ENCODE measurements at places on chromosomes 5 and 9. TPM values are rescaled to one million over a fixed set of nuclear protein-coding genes. Genes with fewer than 3 reads are reported as not detected.

TMEM174 gene
- total RNA-seq = not detected

DNA sequence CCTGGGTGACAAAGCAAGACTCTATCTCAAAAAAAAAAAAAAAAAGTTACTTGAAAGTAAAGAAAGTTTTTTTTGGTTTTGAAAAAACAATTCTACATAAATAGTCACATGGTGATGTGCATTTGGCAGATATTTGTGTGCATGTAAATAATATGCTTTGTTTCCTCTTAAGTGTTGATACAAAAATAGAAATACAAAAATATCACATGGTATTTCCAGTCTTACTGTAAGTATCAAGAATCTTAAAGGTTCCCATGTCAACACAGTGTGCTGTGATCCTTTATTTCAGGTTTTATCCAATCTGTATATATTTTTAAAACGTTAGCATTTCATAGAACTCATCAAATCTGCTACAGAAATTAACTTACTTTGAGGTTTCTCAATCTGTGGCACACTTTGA is 521.9 kb downstream of the TLE4 start:
- H3K27ac ChIP-seq = no peak overlapping the region
- no peak for DNase-seq
- H3K4me1 ChIP-seq = no peaks in the 10 kb centered on the region

DNA sequence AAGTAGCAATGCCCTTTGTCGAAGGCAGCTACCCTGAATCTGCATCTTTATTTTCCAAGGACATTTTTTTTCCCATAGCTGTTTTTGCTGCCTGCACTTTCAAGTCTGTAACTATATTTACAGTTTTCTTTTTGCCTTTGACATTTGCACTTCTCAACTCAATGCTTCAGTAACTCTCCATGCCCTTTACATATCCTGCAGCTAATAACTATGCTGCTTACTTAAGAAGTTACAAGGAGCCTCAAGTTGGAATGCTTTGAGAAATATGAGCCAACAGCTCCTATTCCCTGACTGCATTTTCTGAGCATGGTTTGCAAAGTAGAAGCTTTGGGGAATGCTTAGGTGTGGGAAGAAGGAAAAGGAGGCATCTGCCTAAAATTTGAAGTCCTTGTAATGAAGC is 194.8 kb upstream of the TRPC7 start:
- no peak overlapping the region for H3K4me3 ChIP-seq
- DNase-seq = no peak
- no peaks in the 10 kb centered on the region for H3K36me3 ChIP-seq
- no peaks in the 10 kb centered on the region for H3K27me3 ChIP-seq
- no peaks in the 10 kb centered on the region for H3K4me1 ChIP-seq
- no peak overlapping the region for H3K27ac ChIP-seq

DNA sequence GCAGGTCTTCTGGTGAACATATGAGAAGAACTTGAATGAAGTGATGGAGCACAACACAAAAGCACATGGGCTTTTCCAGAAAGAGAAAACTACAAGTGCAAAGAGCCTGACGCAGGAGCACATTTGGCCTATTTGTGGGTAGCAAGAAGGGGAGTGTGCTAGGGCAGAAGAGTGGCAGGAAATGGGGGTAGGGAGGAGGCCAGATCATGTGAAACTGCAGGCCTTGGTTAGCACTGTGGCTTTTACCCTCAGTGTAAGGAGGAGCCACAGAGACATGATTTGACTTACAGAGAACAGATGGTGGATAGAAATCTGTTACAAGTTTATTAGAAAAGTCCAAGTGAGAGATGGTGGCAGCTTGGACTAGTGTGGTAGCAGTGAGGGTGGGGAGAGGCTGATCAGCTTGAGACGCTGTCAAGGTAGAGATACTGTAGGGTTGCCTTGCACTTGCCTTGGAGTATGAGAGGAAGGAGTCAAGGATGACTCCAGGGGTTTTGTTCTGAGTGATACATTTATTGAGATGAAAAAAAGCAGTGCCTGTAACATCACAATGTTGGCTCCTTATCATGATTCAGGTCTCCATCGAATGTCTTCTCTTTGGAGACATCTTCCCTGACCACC is 126.7 kb downstream of the PPP2R2B start:
- no peaks in the 10 kb centered on the region for H3K36me3 ChIP-seq
- no peaks in the 10 kb centered on the region for H3K27me3 ChIP-seq
- no peaks in the 10 kb centered on the region for H3K4me1 ChIP-seq
- no peak for DNase-seq

- H3K4me3 ChIP-seq = peak overlapping the region; percentile 78
- no peaks in the 10 kb centered on the region for H3K27me3 ChIP-seq
- no peaks in the 10 kb centered on the region for H3K4me1 ChIP-seq
- H3K36me3 ChIP-seq = no peaks in the 10 kb centered on the region
Measured at GRCh38 chr5:137497396-137498290, 1.5 kb downstream of the SPOCK1 start.

DNA sequence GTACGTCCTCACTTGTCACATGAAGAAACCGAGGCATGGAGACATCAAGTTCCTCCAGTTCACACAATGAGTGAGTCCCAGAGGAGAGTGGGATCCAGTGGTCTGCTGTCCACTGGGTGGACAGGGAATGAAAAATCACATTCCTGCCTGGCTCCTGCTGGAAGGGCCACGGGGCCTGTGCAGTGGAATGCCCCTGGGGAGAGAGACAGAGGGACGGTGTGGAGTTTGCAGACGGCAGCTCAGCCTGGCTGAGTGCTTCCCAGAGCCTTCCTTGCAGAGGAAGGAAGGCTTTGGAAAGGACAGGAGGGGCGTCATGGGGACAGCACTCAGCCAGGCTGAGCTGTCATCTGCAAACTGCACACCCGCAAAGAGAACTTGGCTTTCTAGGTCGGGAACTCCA is 74.7 kb downstream of the COL27A1 start:
- H3K27ac ChIP-seq = no peak overlapping the region
- no peak for DNase-seq
- no peak overlapping the region for H3K4me3 ChIP-seq
- H3K4me1 ChIP-seq = no peaks in the 10 kb centered on the region
- H3K36me3 ChIP-seq = no peaks in the 10 kb centered on the region

DNA sequence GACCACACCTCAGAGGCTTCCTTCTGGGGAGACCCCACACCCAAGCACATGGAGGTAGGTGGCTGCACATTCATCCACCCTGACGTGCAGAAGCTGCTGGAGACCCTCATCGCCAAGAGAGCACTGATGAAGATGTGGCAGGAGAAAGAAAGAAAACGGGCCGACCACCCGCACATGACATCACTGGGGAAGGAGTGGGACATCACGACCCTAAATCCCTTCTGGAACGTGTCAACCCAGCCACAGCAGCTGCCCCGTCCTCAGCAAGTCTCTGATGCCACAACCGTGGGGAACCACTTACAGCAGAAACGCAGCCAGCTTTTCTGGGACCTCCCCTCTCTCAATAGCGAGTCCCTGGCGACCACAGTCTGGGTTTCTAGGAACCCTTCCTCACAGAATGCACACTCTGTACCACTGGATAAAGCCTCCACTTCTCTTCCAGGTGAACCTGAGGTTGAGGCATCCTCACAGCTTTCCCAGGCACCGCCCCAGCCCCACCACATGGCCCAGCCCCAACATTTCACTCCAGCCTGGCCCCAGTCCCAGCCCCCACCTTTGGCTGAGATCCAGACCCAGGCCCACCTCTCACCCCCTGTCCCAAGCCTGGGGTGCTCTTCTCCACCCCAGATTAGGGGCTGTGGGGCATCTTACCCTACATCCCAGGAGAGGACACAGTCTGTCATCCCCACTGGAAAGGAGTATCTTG is 3.0 kb downstream of the SPATA31E1 start:
- no peaks in the 10 kb centered on the region for H3K27me3 ChIP-seq
- no peaks in the 10 kb centered on the region for H3K36me3 ChIP-seq
- no peak for DNase-seq

DNA sequence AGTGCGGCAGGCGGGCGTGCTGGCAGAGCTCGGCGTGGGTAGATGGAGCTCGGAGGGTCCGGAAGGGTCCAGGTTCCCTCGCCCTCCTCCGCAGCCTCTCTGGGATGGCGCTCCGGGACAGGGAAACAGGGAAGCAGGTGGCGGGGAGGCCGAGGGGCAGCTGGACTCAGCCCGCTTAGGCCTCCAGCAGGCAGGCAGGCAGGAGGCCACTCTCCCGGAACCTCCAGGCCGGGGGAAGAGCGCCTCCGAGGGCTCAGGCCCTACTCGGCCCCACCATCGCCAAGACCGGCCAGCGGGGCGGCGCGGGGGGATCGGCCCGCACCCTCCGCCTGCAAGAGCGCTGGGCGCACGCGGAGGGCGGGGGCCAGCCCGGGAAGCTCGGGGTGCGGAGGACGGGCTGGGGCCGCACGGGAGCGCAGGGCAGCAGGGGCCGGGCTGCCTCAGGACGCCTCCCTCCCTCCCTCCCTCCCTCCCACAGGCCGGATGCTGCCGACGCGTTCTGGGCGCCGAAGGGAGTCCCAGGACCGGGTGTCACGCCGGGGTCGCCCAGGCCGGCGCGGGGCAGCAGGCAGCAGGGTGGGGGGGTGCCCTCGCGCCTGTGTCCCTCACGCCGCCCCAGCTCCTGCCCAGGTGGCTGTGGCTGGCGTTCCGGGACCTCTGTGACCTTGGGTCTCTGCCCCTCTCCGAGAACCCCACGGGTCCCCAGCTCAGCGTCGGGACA is 977 bp downstream of the MGAT4B start:
- peak overlapping the region; percentile 92 for H3K4me3 ChIP-seq
- no peaks in the 10 kb centered on the region for H3K27me3 ChIP-seq
- H3K4me1 ChIP-seq = peaks cover 9% of the 10 kb centered on the region
- no peak for DNase-seq
- peak overlapping the region; percentile 94 for H3K27ac ChIP-seq

- no peak overlapping the region for H3K4me3 ChIP-seq
- H3K36me3 ChIP-seq = no peaks in the 10 kb centered on the region
- H3K27ac ChIP-seq = no peak overlapping the region
- DNase-seq = no peak
Measured at GRCh38 chr5:30279237-30279636, 914.2 kb upstream of the CDH6 start.

- H3K4me3 ChIP-seq = no peak overlapping the region
- H3K27me3 ChIP-seq = no peaks in the 10 kb centered on the region
- H3K27ac ChIP-seq = no peak overlapping the region
- no peaks in the 10 kb centered on the region for H3K36me3 ChIP-seq
- DNase-seq = no peak
Measured at GRCh38 chr5:19626211-19626610, 361.8 kb downstream of the CDH18 start.

- no peaks in the 10 kb centered on the region for H3K4me1 ChIP-seq
- DNase-seq = no peak
Measured at GRCh38 chr9:14585730-14586473, 107.3 kb downstream of the ZDHHC21 start.

KLF4 gene
- 53.4 TPM for total RNA-seq

GRCh38 chr9:13128266-13128860 is 151.1 kb downstream of the MPDZ start:
- no peaks in the 10 kb centered on the region for H3K4me1 ChIP-seq
- no peaks in the 10 kb centered on the region for H3K36me3 ChIP-seq
- DNase-seq = no peak
- no peak overlapping the region for H3K27ac ChIP-seq

PCDHB11 gene
- 4.6 TPM for total RNA-seq

GRCh38 chr5:1652873-1653697 is 129.3 kb upstream of the LPCAT1 start:
- no peaks in the 10 kb centered on the region for H3K36me3 ChIP-seq
- H3K27ac ChIP-seq = no peak overlapping the region
- H3K4me3 ChIP-seq = no peak overlapping the region
- H3K4me1 ChIP-seq = peaks cover 4% of the 10 kb centered on the region
- H3K27me3 ChIP-seq = peaks cover 25% of the 10 kb centered on the region
- DNase-seq = no peak

MRPL36 gene
- 46.2 TPM for total RNA-seq

DNA sequence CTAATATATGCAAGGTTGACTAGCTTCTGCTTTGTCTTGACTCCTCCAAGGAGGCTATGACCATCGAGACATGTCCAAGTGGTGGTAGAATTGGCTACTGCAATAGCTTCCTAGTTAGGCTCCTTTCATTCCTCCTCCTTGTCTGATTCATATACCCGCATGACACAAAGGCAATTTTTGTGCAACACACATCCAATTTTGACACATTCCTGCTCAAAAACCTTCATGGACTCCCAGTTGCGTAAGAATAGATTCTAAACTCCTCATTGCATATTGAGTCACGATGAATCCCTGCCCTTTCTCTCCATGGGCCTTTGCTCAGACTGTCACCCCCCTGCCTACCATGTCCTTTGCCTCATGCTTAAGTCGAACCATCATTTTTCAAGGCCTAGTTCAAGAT is 344.5 kb downstream of the ACTL7B start:
- no peak overlapping the region for H3K4me3 ChIP-seq
- no peaks in the 10 kb centered on the region for H3K4me1 ChIP-seq
- no peak overlapping the region for H3K27ac ChIP-seq
- DNase-seq = no peak
- no peaks in the 10 kb centered on the region for H3K27me3 ChIP-seq

DNA sequence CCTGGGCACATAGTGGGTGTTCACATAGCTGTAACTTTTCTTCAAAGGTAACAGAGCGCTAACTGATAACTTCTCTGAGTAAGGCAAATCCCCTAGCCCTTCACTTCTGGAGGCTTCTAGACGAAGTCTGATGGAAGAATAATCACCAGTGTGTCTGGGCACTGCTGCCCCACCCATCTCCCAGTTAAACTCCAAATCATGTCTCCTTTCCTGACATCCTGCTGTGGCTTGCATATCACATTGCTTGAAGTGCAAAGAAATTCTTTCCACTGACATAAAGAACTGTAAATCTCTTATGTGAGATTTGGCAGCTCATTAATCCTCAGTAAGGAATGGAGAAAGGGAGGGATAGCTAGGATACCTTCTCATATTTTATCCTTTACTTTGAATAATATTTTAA is 74.6 kb downstream of the MARCHF11 start:
- no peak overlapping the region for H3K27ac ChIP-seq
- no peak overlapping the region for H3K4me3 ChIP-seq
- H3K36me3 ChIP-seq = no peaks in the 10 kb centered on the region
- no peak for DNase-seq
- H3K4me1 ChIP-seq = no peaks in the 10 kb centered on the region

IFNE gene
- not detected for total RNA-seq

SAXO1 gene
- not detected for total RNA-seq

DNA sequence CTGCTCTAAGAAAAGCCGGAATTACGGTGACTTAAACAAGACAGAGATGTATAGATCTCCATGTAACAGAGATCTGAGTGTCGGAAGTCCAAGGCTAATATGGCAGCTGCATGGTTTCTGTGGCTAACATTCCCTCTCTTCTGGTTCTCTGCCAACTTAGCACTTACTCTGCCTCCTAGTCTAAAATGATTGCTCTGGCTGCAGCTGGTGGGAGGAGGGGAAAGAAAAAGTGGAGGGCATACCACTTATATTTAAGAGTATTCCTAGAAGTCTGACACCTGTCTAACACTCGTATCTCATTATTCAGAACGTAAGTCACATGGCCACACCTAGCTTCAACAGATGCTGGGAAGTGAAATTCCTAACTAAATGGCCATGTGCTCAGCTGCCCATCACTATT is 551.5 kb upstream of the TLE4 start:
- no peak overlapping the region for H3K27ac ChIP-seq
- H3K4me1 ChIP-seq = no peaks in the 10 kb centered on the region
- no peaks in the 10 kb centered on the region for H3K36me3 ChIP-seq
- H3K4me3 ChIP-seq = no peak overlapping the region
- no peak for DNase-seq

GRCh38 chr5:21173526-21173925 is 1185.5 kb upstream of the CDH18 start:
- DNase-seq = no peak
- no peaks in the 10 kb centered on the region for H3K4me1 ChIP-seq
- H3K4me3 ChIP-seq = no peak overlapping the region
- H3K36me3 ChIP-seq = no peaks in the 10 kb centered on the region
- H3K27ac ChIP-seq = no peak overlapping the region

DAB2 gene
- 119 TPM for total RNA-seq

GRCh38 chr9:77417566-77417965 is 230.6 kb downstream of the GNA14 start:
- no peaks in the 10 kb centered on the region for H3K27me3 ChIP-seq
- H3K36me3 ChIP-seq = no peaks in the 10 kb centered on the region
- H3K27ac ChIP-seq = no peak overlapping the region
- no peak overlapping the region for H3K4me3 ChIP-seq
- H3K4me1 ChIP-seq = no peaks in the 10 kb centered on the region
